ENCODE measurements at places on chromosomes 5 and 9.

- DNase-seq: no peak
Measured at GRCh38 chr5:64971513-64971912, 202.8 kb downstream of the CWC27 start.

DNA sequence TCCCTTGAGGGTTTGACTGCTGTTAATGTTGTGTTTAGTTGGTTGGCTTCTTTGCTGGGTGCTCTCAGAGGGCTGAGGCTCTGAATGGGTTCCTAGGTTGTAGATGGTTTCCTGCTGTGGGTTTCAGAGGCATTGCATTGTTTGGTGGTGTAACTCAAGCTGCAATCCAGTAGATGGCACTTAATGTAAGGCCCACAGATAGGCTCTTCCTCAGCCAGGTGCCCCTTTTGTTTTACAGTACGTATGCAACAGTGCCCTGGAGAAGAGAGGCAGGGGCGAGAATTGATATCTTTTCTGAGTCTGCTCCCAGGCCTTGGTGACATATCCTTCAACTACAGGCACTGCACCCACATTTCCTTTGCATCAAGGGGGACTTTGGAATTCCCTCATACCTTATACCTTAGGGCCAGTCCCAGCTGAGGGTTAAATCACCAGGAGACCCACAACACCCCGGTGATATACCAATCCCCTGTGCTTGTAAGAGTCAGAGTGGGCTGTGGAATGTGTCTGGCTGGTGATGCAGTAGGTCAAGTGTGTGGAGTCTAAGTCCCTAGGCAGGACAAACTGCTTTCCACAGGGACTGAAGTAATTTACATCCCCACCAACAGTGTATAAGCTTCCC lies 7.0 kb upstream of the UGT3A2 start:
- DNase-seq: no peak

DNA sequence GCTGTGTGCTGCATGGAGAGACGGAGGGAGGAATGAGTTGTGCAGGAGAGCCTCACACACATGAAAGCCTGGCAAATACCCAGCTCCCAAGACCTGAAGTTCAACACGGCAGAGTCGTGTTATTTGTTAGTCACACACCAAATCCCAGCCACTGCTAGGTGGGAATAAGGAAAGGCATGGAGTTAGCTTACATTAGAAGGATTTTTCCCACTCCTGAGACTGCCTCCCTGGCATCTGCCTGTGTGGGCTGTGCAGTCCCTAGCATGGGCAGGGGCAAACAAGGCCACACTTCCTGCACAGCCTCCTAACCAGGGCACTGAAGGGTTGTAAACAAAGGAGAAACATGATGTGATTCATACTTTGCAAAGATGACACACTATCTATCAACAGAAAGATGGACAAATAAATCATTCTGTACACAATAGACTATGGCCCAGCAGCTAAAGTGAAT lies 306.8 kb downstream of the SPOCK1 start:
- no peak for DNase-seq

DNA sequence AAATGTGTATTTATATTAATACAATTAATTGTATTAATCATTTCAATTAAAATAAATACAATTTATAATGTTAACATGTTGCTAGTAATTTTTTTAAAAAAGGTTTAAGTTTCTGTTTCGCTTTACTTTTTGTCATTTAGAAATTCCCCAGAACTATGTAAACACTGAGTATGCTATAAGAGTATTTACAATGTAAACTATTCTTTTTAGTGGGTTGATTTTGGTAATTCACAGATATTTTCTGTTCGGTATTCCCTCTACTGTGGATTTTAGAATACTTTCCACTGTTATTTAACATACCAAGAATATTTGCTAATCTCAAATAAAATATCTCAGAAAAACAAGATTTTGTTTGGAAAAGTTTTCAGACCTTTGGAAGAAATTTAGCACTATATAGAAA lies 1564.4 kb downstream of the EFNA5 start:
- no peak for DNase-seq

- DNase-seq: no peak
Measured at GRCh38 chr5:73522989-73523388, 24.7 kb downstream of the BTF3 start.

DNA sequence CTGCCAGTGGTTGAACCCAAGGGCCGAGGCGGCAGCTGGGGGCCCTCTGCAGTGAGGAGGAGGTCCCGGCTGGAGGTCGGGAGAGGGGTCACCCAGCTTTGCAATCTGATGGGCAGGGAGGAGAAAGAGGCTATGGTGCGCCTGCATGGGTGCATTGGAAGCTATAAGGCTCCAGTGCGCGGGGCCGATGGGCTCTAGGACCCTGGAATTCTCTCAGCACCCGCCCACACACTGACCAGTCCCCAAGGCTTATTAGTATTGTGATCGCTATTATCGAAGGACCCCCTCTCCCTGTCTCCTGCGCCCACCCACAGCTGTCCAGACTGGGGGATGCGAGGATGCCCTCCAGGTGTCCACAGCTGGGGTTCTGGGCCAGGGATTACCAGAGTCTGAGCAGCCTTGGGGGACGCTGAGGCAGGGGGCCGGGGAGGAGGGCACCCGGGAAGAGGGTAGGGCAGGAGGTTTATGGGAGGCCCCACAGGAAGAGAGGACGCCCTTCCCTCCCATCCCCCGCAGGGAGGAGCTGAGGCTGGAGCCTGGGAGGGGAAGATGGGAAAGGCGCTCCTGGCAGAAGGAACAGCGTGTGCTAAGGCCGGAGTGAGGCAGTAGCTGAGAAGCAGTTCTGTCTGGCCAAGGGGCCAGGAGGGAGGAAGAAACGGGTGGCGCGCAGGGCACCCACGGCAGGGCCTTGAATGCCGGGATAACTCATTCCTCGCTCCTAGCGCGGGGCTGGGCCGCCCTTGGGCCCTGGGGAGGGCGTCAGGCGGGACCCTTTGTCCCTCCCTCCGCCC lies 24.2 kb downstream of the C9orf50 start:
- DNase-seq: no peak

- no peak for DNase-seq
Measured at GRCh38 chr9:108551030-108551841, 304.6 kb downstream of the ACTL7B start.

DNA sequence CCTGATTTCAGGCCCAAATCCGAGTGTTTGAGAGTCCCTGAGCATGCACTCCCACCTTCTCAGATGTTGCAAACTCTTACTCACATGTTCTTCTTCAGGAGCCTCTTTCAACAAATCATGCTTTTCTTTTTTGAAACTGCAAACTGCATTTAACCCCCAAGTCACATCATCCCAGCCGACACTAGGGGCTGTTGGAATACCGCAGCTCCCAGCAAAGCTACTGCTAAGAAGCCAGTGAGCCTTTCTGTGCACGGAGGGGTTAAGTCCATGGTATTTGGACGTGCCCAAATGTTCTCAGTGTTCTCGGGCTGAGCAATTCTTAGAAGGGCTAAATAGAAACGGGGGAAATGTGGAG lies 282.9 kb downstream of the NFIB start:
- DNase-seq: no peak

GRCh38 chr9:89179895-89180734 lies 1.5 kb upstream of the SHC3 start:
- DNase-seq: peak; percentile 28

GRCh38 chr9:93048566-93049448 lies 9.7 kb upstream of the SUSD3 start:
- DNase-seq: no peak

- no peak for DNase-seq
Measured at GRCh38 chr5:169063316-169063953, 237.5 kb downstream of the SLIT3 start.
